ENCODE measurements at places on chromosomes 12 and 14.

DNA sequence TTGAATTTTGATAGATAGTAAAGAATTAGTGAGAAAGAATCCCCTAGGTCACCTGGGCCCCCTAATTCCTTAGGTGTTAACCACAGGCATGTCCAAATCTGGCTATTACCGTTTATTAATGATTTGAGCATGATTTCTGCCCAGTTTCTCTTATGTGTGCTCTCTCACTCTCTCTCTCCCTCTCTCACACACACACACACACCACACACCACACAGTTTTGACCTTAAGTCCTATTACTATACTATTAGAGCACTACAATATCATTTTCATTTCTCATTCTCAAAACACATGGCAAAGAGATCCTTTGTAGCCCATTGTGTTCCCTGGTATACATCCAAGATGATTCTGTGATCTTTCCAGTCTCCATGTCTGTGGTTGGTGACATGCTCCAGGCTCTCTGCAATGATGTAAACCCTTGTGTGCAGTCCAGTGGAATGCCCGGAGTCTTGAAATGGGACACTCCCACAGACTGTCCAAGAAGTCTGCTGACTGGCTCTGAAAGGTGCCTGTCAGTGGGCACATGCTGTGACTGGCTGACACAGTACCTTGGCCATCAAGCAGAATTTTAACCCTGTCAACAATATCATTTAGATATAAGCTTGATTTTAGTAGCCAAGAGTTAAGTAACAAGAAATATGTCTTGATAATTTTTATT, 96.2 kb downstream of the FIGNL2 start:
- DNase-seq: no peak

- DNase-seq: no peak
Observed at GRCh38 chr12:15932971-15933370, 21.8 kb downstream of the DERA start.

DNA sequence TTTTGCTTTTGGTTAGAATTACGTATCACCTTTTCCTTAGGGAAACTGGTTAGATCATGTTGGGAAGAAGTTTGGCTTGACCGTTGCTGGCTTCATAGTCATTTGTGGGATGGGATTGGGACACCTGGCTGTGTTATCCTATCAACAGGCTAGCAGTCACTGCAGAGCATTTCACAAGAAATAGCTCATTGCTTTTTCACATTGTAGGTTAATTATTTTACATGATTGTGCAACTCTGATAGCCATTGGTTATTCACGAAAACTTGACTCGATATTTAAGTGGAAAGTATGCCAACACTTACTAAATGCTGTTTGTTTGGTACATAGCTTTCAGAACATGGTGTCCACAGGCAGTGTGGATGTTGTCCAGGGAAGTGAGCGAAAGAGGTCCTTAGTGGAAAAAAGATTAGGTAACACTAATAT, 89.4 kb downstream of the NKX2-1 start:
- DNase-seq: no peak

DNA sequence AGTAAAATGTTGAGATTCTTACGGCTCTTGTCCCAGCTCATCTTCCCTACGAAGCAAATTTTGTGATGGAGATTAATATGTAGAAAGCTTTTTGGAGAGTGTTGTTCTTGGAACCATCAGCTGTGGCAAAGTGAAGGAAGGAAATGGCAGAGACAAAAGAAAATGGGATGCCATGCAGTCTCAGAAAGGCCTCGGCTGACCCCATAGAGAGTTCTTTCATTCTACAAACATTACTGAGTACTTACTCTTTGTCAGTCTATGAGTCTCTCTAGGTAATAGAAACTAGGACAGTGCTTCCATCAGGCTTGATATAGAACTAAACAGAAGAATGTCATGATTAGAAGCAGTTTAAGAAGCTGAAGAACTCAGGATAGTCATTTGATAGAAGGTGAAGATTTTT, 134.1 kb downstream of the PLEKHA5 start:
- DNase-seq: no peak

DNA sequence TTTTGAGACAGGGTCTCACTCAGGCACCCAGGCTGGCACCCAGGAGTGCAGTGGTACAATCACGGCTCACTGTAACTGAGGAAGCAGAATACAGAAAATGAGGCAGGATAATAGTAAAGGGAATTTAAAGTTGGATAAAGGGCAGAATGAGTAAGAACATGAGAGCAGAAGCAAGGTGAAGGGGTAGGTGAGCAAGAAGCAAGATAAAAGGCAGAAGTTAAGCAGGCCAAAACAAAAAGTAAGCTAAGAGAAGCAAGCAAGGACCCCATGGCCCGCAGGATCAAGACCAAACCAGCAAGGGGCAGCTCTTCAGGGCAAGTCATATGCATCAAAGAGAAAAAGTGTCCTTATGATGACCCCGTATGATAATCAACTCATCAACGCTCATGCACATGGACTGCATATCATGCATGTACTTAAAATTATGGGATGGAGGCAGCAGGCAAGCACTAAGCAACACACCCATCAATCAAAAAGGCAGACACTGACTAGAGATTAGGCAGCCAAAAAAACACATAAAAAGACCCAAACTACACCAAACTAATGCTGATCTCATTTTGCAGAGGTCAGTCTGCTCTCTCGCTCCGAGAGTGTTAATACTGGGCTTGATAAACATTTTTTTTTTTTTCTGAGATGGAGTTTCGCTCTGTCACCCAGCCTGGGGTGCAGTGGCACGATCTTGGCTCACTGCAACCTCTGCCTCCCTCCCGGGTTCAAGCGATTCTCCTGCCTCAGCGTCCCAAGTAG, 11.6 kb downstream of the TIMELESS start:
- DNase-seq: no peak

- no peak for DNase-seq
Observed at GRCh38 chr12:41980390-41980789, 164.3 kb downstream of the GXYLT1 start.

DNA sequence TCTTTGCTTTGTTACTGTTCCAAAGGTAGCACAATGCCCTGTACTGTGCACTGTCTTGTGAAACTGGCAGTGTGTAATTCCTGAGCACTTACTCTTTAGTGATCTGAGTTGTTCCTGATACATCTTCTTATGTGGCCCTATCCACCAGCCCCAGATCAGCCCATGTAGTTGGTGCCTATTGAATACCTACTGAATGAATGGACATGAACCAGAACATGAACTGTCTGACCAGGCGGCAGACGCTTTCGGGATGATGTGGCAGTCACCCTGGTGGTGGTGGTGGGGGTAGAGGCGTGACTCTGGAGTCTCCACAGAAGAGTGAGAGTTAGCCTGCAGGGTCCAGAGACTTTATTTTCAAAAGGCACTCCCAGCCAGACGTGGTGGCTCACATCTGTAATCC, 46.6 kb upstream of the PAPOLA start:
- no peak for DNase-seq

- peak; percentile 87 for DNase-seq
Observed at GRCh38 chr12:51270951-51271518, 820 bp upstream of the SMAGP start.

DNA sequence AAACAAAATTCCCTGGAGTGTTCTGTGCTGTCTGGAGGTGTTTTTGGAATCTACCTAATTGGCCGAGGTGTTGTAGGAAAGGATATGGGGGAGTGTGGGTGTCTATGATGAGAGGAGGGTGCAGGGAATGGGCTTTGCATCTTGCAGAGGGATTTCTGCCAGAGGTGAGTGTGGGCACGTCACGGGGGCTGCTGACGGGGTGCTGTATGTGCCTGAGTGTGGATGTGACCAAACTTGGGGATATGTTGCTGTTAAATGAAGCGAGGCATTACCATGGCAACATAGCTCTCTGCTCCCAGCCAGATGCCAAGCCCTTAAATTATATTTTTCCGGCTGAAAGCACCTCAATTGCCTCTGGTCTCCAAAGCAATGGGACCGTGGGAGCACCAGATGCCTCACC, 44.3 kb upstream of the SPTLC2 start:
- no peak for DNase-seq

GRCh38 chr14:78498062-78498595, 328.0 kb downstream of the NRXN3 start:
- DNase-seq: no peak

GRCh38 chr14:100944052-100944451, 40.5 kb upstream of the RTL1 start:
- no peak for DNase-seq

GRCh38 chr12:40446385-40446784, 221.6 kb downstream of the LRRK2 start:
- peak; percentile 9 for DNase-seq

DNA sequence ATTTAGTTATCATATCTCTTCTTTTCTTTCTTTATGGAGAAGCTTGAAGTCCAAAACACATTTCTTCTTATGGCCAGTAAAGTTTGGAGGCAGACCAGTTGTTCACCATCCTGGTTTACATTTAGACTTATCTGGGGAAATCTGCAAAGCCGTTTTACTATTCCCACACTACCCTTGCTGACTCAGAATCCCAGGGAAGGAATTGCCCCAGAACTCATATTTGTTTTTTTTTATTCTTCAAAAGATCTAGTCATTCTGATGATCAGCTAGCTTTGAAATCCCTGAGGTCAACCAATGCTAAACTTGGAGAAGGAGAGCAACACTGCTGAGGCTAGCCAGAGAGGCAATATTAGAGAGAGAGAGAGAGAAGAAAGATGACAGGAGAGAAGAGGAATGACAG, 12.3 kb upstream of the LMO3 start:
- DNase-seq: no peak

DNA sequence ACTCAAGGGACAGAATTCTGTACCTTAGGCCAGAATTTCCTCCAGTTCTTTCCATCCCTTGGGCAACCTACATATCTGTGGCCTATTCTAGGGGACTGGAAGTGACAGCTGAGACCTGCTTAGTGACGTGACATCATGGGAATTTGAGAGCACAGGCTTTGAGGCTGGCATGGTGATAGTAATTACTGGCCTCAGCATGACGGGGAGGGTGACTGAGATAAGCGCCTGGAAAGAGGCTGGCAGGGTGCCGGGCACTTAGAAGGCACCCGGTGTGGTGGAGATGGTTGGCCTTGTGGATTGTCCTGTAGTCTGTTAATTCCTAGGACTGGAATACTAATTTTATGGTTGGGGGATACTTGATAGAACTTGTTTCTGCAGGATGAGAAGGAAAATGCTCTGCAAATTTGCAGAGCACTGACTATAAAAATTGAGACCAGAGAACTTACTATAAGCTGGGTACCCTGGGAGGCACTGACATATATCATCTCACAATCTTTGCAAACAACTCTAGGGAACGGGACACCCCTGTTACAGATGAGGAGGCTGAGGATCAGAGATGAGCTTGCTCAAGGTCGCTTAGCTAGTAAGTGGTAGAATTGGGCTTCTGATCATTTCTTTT, 42.2 kb upstream of the TBX3 start:
- no peak for DNase-seq

DNA sequence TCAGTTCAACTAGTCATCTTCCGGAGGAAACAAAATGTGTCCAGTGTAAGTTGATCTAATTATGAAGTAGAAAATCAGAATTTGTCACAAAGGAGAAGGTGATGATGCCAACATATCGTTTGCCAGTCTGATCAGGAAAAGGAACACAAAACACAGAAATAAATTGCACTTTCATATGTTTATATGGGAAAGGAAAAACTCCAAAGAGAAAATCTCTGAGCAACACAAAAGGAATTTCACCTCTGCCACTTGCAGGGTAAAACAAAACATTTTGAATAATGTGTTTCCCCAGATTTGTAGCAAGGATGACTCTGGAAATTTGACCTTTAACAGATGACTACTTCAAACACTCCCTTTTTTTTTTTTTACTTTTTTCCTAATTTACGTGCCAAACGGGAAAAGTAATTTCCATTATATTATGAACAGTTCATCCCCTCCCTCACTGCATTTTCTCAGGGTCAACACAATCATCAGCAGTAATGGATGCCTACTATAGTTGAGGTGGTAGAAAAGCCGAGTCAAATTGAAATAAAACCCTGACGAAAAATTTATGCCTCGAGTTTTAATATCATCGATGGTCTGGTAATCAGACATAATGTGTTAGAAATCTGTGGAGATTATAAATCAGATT, 25.6 kb downstream of the MGAT4C start:
- peak; percentile 49 for DNase-seq

DNA sequence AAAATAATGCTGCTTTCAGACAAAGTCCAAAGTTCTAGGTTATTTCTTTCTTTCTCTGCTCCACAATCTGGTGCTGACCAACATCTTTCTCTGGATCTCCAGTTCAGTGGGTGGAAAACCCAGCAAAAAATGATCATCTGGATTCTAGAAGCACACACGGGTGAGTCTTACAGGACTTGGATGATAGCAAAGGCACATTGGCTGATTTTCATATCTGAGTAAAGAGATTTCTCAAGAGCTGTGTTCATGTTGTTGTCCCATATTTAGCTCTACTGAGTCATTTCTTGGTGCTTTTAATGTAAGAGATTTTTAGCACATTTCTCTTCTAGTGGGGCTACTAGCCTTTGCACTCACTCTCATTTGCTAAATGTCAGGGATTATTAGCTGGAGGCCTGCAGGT, 336.7 kb downstream of the GALC start:
- no peak for DNase-seq

- no peak for DNase-seq
Observed at GRCh38 chr14:61753631-61754030, 8.6 kb upstream of the SNAPC1 start.

DNA sequence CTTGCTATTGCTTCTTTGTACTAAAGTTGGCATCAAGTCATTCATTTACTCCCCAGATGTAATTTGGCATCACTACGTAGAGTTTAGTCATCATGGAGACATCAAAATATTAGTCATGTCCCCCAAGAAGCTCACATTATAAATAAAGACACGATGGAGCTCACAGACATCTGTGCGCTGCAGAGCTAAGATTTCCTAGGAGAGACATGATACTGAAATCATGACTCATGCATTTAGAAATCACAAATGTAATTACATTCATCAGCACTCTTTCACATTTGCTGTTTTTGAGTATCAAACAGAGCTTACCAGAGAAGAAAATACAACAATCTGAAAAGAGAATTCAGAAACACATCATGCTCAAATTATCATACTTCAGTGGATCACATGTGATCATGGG, 169.8 kb downstream of the LRIG3 start:
- peak; percentile 89 for DNase-seq

DNA sequence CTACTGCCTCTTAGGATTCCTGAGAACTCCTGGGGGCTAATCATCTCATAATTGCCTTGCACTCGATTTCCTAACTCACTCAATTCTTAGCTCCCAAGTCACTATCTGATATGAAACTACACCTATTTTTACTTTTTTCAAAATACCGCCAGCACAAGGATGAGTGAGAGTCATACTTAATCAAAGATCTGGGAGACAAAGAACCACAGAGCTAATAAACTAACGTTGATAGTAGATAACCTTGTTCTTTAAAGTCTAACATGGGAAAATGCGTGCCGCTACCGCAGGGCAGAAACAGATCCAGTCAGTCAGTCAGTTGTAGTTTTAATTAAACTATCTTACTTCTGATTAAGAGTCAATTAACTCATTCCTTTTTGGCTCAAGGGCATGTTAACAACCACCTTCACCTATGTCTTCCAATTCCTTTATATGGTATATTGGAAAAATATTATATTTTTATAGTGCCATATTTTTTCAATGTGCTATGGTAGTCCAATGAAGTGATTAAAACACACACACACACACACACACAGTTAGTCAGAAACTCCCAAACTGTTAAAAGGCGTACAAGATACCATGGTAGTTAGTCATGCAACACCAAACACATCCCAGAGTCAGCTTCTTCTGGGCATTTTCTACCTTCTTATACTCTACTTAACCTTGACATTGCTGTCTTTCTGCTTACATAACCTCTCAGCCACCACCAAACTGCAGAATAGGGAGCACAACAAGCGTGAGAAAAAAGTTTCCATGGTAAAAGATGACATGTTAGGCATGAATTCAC, 114.0 kb downstream of the KLHL28 start:
- DNase-seq: no peak

Measured in HS-5 (cell line).